ENCODE measurements at places on chromosomes 11 and 22.
A peak's percentile ranks its signal among the peaks of the same experiment; 100 is the strongest.

DNA sequence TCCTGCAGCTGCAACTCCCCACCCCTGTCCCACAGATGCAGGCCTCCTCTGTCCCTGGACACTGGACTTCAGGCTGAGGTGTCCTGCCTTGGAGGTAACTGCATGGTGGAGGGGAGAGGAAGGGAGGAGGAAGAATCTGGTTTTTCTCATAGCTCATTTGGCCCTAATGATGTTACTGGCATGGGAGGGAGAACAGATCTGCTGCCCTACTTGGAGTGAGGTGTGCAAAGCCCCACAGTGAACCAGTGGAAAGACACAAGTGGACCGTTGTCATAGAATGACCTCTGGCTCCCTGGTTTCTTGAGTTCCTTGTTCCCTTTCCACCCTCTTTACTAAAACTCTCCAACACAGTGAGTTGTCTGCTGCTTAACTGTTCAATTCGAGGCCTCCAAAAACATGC lies 215.9 kb downstream of the BARX2 start:
- DNase-seq, result no peak

- no peak for DNase-seq
Observed at GRCh38 chr22:32216911-32217310, 12.0 kb upstream of the RFPL2 start.

DNA sequence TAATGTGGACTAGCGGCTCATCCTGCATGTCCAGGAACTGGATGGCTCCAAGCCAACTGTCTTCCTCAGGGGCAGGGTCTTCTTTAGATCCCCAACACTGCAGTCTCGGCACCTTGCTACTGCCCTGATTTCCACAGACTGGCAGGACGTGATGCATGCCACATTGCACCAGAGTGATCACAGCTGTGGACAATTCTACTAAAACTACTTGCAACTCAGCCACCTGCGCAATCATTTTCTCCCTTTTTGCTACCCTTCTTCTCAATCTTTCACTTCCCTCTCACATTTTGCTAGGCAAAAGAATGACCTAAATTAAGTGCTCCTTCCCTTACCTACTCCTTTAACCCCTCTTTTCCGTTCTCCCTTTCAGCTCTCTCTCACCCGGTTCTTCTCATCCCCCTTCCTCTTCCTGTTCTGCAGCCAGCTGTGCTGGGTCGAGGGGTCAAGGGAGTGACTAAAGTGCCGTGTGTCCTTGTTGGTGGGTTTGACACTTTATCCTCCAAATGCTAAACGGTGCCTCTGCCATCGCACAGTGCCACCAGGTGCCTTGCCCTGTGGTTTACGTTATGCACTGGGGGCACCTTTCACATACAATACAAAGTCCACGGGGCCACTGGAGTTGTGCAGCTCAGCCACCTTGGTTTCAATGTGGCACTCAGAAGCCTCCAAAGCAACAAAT lies 11.5 kb upstream of the PEX26 start:
- DNase-seq, result no peak

GRCh38 chr22:49929211-49929979 lies 11.0 kb downstream of the CRELD2 start:
- peak; percentile 47 for DNase-seq

DNA sequence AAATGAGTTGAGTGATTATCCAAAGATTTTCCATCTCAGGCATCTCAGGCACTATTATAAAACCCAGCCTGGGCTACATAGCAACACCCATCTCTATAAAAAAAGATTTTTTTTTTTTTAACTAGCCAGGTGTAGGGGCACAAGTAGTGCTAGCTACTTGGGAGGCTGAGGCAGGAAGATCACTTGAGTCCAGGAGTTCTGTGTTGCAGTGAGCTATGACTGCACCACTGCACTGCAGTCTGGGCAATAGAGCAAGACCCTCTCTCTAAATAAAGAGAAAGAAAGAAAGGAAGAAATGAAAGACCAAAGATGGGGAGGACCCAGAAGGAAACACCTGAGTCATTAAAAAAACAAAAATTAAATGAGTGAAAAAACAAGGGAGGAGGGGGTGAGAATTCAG lies 14.1 kb downstream of the RSF1 start:
- DNase-seq, result no peak

GRCh38 chr11:82722231-82722630 lies 11.4 kb downstream of the FAM181B start:
- DNase-seq, result no peak

GRCh38 chr22:11253000-11253511 lies 4274.9 kb upstream of the OR11H1 start:
- DNase-seq, result no peak

DNA sequence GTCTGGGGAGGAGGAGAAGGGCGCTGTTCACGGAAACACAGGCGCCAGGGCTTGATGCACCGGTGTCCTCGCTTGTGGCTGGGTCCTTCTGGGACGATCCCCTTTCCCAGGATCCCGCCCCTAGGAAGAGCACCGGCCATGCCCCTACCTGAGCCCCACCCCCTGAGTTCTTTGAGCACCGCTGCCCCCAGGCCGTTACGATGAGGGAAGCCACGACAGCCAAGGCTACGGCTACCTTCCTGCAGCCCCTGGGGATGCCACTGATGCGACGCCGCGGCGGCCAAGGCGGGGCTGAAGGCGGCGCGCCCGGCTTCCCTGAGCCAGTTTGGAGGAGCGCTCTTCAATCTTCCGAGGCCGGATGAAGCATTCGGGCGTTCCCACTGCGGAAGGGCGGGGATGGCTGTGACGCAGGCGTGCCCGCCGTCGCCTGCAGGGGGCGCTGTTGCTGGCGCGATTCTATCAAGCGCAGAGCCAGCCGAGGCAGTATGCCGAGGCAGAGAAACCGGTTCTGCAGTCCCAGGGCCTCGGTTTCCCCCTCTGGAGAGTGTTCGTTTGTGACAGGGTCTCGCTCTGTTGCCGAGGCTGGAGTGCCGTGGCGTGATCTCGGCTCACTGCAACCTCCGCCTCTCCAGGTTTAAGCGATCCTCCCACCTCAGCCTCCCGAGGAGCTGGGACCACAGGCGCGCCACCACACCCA lies 9.7 kb upstream of the NEFH start:
- peak; percentile 76 for DNase-seq

DNA sequence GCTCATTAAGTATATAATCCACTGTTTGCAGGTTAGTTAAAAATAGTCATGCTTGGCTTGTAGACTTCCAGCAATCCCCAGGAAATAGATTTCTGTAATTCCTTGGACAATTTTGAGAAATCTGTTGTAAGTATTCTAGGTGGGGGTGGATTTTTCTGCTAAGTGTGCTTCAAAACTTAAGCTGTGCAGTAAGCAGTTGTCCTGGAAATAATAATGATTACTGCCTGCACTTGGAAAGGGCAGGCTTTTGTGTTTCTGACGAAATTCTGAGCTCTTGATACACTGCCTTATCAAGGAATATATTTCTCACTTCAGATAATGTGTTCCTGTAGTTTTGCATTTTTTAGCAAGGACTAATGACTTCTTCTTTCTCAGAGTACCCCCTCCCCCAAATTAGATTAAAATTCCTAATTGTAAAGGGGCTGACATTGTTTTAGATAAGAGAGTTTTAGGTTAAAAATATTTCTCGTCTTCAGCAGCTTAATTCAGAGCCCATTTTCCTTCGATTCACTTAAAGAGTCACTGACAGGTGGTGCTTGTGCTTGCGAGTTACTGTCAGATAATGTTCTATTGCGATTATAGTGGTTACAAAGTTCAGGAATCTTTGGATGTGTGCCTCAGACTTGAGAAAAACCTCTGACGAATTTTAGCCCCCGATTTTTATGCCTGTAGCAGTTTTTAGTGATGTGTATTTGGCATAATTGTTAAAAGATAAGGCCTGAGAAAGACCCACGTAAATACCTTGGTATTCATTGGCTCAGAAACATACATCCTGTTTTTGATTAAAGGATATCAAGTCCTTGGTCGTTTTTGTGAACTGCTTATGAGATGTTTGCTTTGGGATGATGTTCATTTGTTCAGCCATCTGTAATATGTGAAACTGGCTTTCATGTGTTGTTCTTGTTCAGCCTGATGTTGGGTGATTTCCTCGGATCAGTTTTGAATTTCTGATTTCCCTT lies 120.5 kb downstream of the HIPK3 start:
- no peak for DNase-seq

Measured in epithelial cell of esophagus (primary cell).